ENCODE measurements at places on chromosomes 5 and 9.

- peak; percentile 90 for DNase-seq
These were observed 31.7 kb downstream of the PRRX2 start for GRCh38 chr9:129696944-129697655.

GRCh38 chr9:83267741-83268140, 204.8 kb upstream of the RASEF start:
- DNase-seq: no peak

DNA sequence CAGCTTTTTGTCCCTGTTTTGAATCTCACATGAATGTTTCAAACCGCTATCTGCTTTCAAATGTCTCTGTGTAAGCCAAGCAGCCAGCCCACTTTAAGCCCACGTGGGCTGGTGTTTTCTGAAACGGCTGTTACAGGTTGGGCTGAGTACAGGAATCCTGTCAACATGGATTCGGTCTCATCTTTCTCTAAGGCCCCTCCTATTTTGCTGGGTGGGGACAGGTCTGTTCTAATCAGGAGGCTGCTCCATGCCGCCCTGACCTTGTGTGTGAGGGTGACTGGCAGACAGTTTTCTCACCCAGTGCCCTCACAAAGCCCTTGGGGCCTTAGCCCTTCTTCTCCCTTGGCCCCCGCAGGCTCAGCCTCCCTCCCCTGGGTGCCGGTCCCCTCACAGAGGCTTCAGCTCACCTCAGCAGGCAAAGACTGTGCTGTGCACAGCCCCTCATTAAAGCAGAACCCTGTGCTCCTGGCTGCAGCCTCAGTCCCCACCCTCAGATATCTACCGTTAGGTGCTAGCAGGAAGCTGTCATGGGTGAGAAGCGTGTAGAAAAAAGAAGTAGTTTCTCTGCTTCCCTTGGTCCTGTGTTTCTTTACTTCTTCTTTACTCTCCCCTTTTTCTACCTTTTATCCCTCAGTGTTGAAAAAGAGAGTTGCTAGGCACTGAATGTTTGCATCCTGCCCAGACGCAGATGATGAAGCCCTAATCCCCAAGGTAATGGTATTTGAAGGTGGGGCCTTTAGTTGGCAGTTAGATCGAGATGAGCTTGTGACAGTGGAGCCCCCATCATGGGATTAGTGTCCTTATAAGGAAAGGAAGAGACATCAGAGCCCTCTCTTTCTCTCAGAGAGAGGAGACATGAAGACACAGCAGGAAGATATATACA, 205.7 kb downstream of the ADAMTS12 start:
- no peak for DNase-seq

GRCh38 chr5:111932199-111932598, 175.2 kb upstream of the NREP start:
- DNase-seq: peak; percentile 54

DNA sequence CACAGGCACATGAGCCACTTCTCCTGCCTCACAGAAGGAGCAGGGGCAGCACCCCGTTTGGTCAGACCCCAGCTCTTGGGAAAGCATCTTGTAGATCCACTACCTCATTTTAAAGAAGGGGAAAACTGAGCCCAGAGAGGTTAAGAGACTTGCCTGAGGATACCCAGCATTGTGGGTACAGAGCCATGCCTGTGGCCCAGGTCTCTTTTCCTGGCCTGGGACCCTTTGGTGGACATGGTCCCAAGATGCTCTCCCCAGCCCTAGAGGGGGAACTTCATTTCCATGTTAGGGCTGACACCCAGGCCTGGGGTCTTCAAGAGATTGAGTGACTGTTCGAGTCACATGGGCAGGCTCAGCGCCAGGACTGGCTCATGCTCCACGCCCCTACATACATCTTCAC, 64.2 kb downstream of the NEK6 start:
- DNase-seq: no peak

DNA sequence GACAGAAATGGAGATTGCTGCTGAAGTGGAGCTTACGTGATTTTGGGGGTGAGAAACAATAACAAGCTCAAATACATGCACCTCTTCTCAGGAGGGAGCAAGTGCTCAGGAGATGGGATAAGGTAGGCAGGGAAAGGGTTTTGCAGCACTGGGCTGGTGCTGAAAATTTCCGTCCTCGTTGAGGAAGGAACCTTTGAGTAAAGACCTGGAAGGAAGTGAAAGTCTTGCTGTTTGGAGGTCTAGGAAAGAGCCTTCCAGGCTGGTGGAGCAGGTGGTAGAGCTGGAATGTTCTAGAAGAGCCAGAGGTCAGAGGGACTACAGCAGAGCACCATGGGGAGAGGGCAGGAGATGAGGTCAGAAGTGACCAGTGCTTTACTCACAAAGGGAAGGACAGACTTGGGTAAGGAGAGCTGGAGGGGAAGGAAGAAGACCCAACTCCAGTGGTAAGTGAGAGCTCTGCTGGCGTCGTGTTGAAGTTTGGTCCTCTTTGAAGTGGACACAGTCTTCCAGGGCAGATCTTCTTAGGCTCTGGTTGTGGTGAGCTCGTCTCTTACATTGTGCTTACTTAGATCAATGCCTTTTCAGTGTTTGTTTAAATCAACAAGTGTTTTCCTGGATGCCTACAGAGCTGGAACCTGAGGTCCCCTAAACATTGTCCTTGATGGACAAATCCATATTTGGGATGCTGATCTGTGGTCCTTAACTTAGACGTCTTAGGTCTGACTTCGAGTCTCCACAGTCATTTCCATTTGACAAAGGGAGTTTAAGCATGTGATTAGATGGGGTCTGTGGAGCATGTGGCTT, 21.0 kb downstream of the ANKRD33B start:
- no peak for DNase-seq

- no peak for DNase-seq
These were observed 64.1 kb downstream of the SLCO4C1 start for GRCh38 chr5:102231693-102232619.

DNA sequence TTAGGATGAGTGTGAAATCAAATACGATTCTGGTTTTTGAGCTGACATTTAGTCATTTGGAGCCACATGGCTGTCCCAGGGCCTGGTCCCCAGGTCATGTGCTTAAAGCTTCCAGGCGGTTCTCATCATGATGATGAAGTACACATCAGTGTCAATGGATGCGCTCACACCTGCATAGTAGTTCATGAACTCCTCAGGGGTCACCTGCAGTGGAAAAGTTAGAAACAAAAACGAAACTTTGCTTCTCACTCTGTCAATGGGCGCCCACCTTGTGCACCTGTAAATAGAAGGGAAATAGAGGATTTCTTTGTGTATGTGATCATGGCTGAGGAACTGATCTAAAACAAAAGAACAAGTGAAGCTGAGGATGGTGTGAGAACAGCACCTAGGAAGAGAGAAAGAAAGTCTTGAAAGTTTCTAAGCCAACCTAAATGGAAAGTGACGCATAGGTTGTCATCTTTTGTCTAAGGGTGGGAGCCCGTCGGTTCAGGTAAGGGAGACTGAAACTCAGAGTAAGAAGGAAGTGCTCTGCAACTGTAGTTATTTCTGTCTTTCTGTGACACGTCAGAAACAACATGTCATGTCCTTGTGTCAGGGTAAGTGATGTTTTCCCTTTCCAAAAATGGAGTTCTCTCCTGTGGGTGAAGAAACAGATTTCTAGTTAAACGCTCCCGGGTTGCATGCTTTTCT, 33.8 kb downstream of the CAPSL start:
- no peak for DNase-seq
